Breast epithelium (tissue), 4 donors: ENCODE measurements at places on chromosomes 5 and 9. TPM values are rescaled to one million over a fixed set of nuclear protein-coding genes. Genes with fewer than 3 reads are reported as not detected.
A peak's percentile ranks its signal among the peaks of the same experiment; 100 is the strongest.

Gene FBLL1
- 0.33 TPM for total RNA-seq

Gene BAAT
- total RNA-seq: not detected

Gene SNX24
- 13.1 TPM for total RNA-seq

Gene NNT
- total RNA-seq: 30.2 TPM

DNA sequence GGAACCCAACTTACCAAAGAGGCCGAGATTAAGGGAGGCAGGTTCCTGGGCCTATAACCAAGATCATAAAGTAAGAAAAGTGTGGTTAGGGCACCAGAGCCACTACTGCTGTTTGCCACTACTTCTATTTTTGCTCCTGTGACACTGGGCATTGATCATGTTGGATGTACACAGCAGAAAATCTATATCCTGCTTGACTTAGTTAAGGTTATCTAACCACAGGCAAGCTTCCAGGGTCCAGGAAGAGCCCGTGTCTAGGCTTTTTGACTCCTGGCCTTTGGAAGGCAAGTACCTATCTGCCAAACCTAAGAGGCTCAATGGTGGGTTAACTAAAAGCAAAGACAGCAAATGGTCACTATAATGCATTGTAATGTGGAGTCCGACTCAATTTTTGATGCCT is 497.5 kb upstream of the DMAC1 start:
- no peak for DNase-seq

GRCh38 chr5:13831351-13831750 is 113.1 kb downstream of the DNAH5 start:
- no peak for DNase-seq

DNA sequence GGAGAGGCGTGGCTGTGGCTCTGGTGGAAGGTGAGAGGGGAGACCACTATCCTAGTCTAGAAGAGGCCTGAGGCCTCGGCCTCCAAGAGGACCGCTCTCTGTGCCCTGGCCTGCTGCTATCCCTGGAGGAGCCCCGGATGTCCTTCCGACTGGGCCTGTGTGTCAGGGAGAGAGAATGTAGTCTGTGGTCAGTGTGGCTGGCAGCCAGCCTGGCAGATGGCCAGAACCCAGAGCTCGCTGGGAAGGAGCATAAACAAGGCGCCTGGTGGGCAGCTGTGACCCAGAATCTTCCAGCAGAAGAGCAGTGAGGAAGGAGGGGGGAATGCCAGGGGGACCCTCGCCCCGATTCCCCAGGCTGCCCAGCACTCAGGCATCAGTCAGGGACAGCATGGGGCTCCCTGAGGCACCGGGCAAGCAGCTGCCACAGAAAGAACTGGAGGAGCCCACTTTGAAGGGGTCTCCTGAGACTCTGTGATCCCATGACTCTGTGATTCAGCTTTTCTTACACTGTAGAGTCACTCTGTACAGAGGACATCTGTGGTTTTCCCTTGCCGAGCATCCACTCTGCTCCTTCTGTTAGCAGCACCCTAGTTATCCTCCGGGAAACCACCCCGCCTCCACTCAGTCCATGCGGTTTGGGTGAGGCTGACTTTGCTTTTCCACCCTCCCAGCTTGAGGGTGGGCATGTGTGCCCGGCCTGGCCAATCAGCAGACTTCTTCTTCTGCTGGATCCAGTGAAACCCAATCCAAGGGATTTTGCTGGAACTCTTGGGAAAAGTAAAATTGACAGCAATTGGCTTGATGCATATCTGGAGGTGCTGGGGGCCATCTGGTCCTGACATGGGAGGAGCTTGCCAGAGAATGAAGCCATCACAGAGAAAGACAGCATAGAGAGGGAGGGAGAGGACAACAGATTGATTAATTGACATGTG is 46.2 kb upstream of the PWWP2A start:
- DNase-seq: peak; percentile 88

DNA sequence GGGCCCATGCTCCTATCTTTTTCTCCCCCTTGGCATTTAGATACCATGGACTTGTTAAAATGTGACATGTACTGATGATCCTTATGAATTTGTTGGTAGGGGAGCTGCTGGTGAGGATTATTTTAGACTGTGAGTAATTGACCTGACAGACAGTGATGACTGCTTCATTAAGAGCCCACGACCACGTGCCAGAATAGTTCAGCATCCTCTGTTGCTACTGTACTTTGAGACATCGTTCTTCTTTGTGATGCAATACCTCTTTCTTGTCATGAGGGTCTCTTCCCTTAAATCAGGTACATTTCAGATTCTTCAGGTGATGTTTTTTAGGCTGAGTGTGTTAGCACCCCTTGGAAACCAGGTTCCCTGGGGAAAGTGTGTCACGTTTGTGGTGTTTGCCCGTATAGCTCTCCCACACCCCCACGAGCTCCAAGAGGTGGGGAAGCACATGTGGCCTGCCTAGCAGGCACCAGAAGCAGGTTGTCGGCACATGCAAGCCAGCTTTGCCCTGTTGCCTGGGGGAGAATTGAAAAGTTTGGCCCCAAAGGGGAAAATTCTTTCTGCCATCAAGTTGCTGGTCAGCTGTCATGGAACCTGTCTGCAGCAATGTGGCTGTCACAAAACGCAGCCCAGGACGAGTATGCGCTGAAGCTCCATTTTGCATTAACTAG is 25.1 kb downstream of the QRFP start:
- no peak for DNase-seq

DNA sequence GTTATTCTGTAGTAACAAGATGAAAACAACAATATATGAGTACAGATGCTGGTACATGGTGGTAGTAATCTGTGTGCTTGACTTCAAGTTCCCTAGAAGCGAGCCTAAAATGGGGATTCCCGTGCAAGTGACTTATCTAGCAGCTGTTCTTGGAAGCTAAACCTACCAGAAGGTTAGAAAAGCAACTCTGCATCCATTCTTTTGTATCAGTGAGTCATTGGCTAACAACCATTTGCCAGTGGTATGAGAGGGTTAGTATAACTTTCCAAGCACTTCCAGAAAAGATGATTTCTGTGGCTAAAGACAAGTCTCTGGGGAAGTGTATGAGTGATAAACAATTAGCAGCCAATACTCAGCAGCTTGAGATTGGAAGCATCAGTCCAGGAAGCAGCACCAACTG is 787.7 kb upstream of the CDH6 start:
- DNase-seq: no peak

DNA sequence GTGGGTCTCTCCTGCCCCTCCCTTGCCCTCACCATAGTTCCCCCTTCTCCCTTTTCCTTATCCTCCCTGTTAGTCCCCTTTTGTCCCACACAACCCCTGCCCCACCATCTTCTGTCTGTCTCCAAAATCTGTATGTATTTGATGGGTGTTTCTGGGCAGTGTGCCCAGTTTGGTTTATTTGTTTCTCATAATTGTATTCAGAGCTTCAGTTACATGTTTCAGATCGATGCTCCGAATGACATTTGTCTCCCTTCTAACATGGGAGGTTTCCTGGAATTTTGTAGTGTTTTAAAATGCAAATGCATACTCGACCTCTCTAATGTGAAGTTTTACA is 22.2 kb downstream of the FBXL7 start:
- DNase-seq: no peak

GRCh38 chr5:141716009-141716408 is 34.0 kb upstream of the ARAP3 start:
- peak; percentile 24 for DNase-seq

DNA sequence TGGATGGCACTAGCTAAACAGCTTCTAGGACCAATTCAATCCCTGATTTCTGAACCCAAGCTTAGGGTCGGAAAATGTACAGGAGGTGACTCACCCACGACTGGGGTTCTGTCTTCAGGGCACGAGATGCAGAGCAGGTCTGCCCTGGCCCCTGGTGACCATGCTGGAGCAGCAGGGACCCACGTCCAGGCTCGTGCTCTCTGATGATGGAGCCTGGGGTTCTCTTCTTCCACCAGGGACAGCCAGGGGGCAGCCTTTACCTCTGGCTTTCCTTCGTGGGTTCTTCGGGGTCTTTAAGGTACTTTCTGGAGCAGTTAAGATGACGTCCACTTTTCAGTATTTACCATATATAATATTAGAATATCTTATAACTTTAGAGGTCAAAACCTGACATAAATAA is 2.1 kb downstream of the CFAP77 start:
- DNase-seq: no peak

GRCh38 chr5:133325864-133326263 is 274.1 kb downstream of the HSPA4 start:
- no peak for DNase-seq

- DNase-seq: no peak
Observed at GRCh38 chr5:2183154-2184025, 300.7 kb upstream of the IRX4 start.
